Forelimb muscle (tissue), 1 donor: ENCODE measurements at places on chromosomes 7 and 10. TPM values are rescaled to one million over a fixed set of nuclear protein-coding genes. Genes with fewer than 3 reads are reported as not detected.

GIMAP1 gene
- polyA plus RNA-seq: 2.4 TPM

SAMD9L gene
- 6.4 TPM for polyA plus RNA-seq

ELAPOR2 gene
- polyA plus RNA-seq: 4.1 TPM

DNAH11 gene
- polyA plus RNA-seq: 0.30 TPM

LRRC17 gene
- polyA plus RNA-seq: 28.5 TPM

PROSER2 gene
- polyA plus RNA-seq: 4.7 TPM

GPAM gene
- 9.6 TPM for polyA plus RNA-seq

DNA sequence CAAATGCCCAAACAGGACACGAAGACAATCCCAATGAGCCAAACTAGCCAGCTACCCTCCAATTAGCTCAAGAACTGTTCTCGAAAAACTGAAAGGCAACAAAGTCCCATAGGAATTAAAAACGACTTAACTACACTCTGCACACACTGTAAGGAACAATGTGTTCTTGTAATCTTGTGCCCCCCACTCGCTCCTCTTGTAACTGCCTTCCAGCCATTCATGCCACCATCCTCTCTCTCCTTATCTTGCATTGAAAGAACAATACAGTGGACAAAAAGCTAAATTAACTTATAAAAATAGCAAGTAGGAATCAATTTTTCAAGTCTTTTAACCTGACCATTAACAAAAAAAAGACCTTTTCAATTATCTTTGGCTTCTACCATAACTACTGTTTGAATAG, 2.9 kb downstream of the CYTH3 start:
- DNase-seq: no peak

DNA sequence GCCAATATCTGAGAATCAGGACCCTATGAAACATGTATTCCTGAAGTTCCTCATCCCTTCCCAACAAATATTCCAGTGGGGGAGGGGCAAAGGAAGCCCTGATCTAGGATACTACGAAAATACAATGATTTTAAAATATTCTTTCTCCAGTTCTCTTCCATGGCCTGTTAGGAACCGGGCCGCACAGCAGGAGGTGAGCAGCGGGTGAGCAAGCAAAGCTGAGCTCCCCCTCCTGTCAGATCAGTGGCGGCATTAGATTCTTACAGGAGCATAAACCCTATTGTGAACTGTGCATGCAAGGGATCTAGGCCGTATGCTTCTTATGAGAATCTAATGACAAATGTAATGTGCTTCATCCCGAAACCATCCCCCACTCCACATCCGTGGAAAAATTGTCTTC, 370.8 kb downstream of the WDR11 start:
- DNase-seq: no peak

DNA sequence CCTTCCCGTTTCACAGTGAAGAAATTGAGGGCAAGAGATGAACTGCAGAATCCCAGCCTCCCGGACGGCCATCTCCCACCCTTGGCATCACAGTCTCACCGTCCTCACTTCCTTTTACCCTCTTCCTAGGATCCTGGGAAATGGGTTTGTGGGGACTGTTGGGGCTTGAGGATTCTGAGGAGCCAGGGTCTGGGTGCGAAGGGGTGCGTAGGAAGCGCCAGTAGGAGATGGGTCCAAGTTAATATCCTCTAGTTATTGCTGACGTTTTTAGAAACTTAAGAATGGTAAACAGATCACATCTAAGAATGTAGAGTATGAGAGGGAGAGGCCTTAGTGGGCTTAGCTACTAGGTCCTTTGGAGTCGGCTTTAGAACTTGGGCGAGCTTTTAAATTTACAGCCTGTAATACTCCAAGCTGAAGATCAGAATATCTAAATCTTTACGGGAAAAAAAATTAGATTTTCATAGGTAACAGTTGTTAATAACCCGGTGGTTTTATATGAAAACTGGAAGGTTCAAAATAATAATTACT, 696 bp downstream of the MALSU1 start:
- no peak for DNase-seq

GRCh38 chr10:21888959-21889358, 114.6 kb downstream of the DNAJC1 start:
- DNase-seq: no peak

- DNase-seq: no peak
Observed at GRCh38 chr10:96096958-96097357, 33.1 kb upstream of the ZNF518A start.

DNA sequence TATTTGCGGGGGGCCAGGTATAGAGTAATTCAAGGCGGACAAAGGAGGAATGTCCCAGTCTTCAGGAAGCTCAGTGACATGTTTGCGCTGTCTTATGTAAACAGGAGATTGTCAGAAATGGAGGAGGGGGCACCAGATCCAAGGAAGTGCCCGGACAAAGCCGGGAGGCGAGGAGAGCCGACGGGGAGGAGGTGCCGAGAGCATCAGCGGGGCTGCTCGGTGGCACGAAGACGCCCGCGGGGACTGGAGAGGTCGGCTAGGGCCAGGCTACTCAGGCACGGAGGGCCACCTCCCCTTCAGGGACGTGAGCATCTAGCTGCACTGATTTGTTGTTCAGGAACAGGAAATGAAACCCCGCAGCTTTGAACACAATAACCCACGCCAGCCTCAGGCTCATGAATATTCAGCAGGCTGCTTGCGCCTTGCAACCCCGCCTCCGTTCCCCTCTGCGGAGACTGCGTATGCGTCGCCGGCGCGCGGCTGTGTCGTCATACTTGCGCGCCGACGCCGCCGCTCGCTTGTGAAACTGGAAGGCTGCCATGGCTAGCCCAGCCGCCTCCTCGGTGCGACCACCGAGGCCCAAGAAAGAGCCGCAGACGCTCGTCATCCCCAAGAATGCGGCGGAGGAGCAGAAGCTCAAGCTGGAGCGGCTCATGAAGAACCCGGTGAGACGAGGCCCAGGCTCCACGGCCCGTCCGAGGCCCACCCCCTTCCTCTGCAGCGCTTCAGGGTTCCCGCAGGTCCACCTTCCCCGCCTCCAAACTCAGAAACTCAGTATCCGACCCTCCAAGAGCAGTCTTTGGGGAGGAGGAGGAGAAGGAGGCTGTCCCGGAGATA, at the start of gene PRKRIP1:
PRKRIP1 (plus strand) TSS at position 491 of the 837 bp plus-strand sequence; CDS start at position 540, 49 bp downstream.
- DNase-seq: peak; percentile 70

DNA sequence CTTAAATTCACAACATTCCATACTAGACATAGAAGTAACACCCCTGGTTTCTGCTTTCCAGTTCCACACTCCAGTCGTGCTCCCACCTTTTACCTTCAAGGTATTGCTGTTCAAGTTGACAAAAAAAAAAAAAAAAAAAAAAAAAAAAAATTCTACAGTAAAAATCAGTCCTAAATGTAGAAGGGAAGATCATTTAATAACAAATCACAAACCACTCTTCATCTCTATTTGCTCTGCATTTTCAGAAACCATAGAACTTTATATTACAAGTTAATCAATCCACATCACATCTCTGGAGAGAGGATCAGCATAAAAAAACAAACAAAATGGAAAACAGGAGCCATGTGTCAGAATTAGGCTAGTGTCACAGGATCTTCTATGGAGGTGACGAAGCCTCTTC, 206.3 kb upstream of the KLF14 start:
- no peak for DNase-seq

- DNase-seq: no peak
Observed at GRCh38 chr7:135678612-135679575, 16.6 kb downstream of the STMP1 start.

DNA sequence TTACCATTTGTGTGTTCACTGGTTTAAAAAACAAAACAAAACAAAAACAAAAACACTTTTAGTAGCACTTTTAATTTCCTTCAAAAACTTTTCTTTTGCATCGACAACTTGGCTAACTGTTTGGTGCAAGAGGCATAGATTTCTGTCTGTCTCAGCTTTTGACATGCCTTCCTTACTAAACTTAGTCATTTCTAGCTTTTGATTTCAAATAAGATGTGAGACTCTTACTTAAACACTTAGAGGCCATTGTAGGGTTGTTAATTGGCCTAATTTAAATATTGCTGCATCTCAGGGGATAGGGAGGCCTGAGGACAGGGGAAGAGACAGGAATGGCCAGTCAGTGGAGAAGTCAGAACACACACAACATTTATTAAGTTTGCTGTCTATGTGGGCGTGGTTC, 66.3 kb downstream of the AVL9 start:
- DNase-seq: no peak

DNA sequence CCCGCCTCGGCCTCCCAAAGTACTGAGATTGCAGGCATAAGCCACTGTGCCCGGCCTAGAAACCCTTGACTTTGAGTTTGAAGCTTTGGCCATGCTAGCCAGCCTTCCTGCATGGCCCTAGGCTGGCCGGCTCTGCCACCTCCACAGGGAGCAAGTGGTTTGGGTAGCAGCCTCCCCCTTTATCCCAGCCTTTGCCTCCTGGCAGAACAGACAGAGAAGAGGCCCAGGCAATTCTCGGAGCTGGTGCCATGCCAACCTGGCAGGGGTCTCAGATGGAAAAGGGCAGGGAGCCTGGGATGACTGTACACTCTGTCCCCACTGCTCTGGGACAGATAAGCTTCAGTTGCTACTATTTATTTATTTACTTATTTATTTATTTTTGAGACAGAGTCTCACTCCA, 39.4 kb downstream of the SRRM3 start:
- no peak for DNase-seq

DNA sequence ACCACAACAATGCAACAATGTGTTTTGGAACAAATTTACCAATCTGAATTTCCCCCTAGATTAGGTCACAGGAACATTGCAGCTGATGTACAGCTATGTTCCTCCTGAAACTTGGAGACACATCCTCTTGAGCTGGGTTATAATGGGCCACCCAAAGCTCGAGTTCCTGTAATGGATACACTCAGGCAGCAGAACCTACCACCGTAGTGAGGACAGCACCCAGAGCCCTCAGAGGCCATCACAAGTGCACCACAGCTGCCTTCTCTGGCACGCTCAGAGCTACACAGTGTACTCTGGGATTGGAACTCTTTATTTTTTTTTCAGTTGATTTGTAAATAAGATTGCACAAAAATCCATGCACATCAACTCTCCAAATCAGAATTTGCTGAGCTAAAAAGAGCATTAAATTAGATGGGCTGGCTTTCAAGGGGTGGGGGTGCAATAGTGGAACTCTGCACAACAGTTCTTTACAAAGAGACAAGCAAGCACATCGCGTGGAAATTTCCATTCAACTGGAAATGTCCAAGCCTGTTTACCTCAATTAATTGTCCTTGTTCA, 56.7 kb downstream of the EGFR start:
- no peak for DNase-seq

DNA sequence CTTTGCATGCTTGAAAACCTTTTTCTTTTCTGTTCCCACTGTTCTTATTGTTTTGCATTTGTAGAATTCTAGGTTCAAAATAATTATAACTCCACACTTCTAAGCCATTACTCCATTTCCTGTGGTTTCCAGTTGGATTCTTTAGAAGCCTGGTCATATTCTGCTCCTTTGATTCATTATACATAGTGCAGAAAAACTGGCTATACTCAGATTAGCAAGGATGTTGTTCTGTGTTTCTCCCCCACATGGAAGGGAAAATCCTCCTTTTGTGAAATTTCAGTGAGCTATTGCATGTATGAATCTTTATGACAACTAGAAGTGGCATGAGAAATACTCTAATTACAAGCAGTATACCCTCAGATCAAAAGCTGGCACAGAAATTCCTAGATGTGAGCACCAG, 79.5 kb downstream of the SLC13A1 start:
- no peak for DNase-seq

- DNase-seq: no peak
Observed at GRCh38 chr10:80540981-80541750, 3.5 kb downstream of the SH2D4B start.

DNA sequence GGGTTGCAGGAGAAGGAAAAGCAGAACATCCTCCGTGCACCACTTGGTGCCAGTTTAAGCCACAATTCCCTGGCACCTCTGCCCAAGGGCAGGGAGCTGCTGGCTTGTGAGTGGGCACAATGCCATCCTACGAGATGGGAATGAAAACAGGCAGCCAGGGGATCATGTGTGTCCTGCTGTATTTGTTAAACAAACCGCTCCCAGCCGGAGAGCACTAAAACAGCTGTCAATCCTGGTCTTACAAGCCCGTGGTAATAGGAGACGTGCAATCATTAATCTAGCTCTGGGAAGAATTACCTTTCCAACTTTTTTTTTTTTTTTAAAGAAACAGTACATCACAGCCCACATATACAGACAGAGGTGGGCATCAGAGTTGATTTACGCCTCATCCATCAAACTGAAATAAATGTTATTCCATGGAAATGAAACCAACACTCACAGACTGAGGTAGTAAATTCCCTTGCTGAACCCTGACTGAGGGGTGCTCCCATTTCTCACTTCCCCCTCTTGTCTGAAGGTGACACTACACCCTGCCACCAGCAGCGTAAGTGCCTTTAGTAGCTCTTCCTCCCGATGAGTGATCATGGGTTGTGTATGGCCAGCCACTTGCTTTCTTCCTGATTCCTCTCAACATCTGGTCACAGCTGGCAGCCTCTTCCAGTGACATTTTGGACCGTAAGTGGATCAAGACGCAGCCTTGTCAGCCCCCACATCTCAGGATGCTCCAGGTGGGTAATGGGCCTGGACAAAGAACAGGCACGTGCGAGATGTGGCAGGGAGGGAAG, 143.8 kb downstream of the TEX36 start:
- DNase-seq: peak; percentile 9

- no peak for DNase-seq
Observed at GRCh38 chr10:102679596-102679995, 34.6 kb downstream of the ARL3 start.

DNA sequence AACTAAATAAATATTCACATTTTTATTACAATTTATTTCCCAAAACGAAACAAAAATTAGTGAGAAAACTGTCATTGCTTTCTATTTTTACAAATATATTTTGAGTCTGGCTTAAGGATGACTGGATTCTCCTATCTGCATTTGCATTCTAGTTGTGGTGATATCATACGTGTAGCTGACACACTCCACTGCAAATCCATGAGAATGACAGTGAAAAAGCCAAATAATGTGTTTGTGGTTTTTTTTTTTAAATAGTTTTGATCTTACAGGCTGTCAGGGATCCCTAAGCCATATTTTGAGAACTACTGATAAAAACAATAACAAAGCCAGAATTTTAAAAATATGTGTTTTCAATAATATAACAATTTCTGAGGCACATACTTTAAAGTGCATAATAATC, 5.8 kb upstream of the STAMBPL1 start:
- DNase-seq: no peak

DNA sequence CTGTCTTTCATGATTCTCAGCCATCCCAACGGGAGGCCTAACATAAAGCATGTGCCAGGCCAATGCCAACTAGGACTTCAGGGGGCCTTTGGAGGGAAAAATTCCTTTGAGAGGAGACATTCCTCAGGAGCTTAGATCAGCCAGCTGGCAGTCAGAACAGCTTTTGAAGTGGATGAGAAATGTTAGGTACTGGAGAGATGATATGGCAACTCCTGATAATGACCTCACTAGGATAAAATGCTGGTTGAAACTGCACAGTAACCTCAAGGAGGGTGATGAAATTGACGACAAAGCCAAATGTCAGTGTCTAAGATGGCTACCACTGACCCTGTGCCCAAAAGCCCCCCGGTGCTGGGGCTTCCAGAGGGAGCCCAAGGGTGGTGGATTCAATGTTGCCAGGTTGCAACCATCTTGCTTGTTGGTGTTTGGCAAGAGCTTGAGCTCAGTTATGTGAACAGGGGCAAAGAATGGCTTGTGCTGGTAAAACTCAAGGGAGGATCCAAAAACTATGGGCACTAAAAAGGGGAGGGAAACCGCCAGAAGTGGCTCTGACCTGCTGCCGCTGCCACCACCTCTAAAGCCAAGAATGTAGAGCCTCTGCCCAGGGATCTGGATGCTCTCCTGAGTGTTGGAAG, 121.2 kb downstream of the UBE2H start:
- DNase-seq: no peak
